ENCODE measurements at places on chromosomes 3 and 15.

DNA sequence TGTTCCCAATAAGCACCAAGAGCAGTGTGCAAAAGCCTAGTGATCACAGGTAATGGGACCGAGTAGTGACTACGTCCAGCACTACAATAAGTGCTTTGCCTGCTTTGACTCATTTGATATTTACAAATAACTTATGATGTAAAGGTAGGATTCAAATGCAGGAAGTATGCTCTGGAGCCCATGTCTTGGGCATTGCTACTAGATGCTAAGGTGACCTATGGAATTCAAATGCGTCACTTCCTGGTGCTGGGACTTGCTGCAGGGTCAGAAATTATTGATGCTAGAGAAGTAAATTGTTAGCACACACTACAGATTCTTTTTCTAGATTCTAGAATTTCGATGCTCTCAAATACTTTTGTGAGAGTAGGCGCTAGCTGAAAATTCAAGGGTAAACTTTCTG is 101.2 kb upstream of the TSC22D2 start:
- no peak for DNase-seq

DNA sequence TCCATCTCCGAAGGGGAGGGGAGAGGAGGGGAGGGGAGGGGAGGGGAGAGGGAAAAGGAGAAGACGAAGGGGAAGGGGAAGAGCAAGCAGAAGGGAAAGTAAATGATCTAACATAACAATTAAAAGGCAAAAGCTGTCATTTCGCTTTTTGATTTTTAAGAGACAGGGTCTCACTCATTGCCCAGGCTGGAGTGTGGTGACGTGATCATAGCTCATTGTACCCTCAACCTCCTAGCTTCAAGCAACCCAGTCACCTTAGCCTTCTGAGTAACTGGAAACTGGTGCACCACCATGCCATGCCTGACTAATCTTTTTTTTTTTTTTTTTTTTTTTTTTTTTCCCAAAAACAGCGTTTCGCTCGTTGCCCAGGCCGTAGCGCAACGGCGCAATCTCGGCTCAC is 22.6 kb downstream of the ADAM10 start:
- no peak for DNase-seq

DNA sequence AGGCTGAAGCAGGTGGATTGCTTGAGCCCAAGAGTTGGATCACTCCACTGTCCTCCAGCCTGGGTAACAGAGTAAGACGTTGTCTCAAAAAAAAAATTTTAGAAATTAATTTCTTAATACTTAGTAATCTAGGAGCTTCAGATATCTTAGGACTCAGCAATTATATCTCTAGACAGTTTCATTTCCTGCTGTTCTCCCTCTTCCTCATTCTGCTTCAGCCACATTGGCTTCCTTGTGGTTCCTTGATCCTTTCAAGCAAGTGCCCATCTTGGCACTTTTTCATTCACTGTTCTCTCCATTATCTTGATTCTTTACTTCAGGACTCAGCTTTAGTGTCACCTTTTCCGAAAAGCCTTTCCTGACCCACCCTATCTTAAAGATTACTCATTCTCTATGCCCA is 22.5 kb downstream of the TMEM202 start:
- no peak for DNase-seq

- no peak for DNase-seq
Observed at GRCh38 chr3:144104679-144105078, 133.1 kb downstream of the DIPK2A start.

DNA sequence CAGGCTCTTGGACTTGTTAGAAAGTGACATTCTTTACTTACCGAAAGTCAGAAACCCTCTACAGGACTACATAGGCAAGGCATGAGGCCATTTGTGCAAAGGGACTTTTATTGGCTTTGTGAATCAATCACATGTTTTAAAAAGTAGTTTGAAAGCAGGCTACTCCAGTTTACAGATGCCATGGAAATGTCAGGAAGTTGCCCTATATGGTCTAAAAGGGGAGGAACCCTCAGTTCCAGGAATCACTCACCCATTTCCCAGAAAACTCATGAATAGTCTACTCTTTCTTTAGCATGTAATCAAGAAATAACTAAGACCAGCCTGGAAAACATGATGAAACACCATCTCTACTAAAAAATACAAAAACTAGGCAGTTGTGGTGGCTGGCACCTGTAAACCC is 51.0 kb upstream of the MKRN3 start:
- DNase-seq = no peak

- DNase-seq = no peak
Observed at GRCh38 chr15:50543556-50543955, 2.9 kb downstream of the USP50 start.

- no peak for DNase-seq
Observed at GRCh38 chr15:100931143-100931890, 12.2 kb downstream of the LRRK1 start.

GRCh38 chr15:49877117-49877872 is 241.7 kb downstream of the ATP8B4 start:
- no peak for DNase-seq

DNA sequence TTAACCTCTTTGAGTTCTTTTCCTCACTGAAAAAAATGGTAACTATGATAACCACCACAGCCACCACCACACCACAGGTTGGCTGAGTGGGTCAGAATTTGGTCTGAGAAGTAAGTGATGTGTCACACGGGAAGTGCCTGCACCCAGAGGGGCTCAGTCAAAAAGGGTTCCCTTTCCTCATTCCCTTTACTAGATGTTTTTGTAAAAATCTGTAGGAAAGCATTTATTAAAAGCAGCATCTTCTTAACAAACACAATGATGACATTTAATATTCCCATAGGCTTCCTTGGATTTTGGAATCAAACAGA is 23.2 kb downstream of the CFAP92 start:
- DNase-seq = no peak

- DNase-seq = no peak
Observed at GRCh38 chr15:57883701-57884100, 177.2 kb downstream of the POLR2M start.

GRCh38 chr3:195249858-195250464 is 21.0 kb downstream of the XXYLT1 start:
- DNase-seq = no peak

DNA sequence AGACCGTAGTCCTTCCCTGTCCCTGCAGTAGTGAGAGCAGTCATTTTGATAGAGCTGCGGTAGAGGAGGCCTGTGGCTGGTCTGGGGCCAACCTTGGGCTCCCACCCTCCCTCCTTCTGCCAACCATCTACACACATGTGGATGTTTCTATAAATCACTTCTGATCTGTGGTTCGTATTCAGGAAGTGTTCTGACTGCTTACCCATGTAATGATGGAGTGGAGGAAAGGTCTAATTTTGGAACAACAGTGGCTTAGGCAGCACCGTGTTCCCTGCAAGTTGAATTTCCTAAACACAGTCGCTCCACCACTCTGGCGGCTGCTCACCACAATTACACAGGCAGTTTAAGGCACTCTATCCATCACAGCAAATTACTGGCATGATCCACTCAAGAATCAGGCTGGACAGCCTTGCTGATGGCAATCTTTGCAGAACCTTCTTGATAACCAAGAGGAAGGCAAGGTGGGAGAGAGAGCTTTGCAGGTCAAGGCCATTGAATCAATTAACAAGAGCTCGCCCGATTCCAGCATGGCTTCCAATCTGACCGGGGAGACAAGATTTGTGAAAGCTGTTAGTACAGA is 104.7 kb upstream of the VEPH1 start:
- DNase-seq = no peak

DNA sequence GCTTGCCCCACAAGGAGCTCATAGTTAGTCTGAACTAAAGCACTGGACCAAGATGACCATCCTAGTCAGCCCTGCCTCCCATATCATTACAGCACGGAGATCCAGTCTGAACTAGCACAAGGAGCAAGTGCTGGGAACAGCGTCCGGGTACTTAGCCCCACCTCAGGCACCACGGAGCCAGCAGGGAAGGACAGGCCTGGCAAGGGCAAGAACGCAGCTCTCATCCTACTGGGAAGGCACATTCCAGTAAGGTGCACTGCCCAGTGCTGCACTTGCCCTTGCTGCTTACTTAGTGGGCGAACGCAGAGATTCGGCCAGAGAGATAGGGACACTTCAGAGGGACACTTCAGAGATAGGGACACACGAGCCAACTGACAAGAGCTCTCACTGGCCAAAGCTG is 27.6 kb downstream of the SEC61A1 start:
- no peak for DNase-seq

DNA sequence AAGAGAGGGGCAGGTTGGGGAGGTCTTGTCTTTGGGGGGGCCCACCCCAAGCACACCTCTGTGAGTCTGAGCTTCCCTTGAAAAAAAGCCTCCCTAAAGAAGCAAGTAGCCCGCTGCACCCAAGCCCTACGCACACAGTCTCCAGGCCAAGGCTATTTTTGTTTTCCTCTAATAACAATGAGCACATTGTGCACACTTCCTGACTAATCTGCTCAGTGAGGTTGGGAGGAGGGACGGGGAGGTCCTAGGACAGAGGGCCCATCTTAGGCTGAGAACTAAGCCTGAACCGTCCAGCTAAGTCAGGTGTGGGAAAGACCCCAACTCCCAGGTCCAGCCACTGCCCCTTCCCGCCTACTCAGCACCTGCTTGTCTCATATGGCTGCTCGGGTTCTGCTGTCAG is 87.2 kb downstream of the HMG20A start:
- no peak for DNase-seq

GRCh38 chr15:81111018-81111417 is 23.1 kb upstream of the CFAP161 start:
- DNase-seq = no peak

- no peak for DNase-seq
Observed at GRCh38 chr3:58864480-58864879, 185.3 kb downstream of the CFAP20DC start.

- no peak for DNase-seq
Observed at GRCh38 chr3:132509096-132509495, 88.0 kb upstream of the ACKR4 start.
